ENCODE measurements at places on chromosomes 5 and 9.

DNA sequence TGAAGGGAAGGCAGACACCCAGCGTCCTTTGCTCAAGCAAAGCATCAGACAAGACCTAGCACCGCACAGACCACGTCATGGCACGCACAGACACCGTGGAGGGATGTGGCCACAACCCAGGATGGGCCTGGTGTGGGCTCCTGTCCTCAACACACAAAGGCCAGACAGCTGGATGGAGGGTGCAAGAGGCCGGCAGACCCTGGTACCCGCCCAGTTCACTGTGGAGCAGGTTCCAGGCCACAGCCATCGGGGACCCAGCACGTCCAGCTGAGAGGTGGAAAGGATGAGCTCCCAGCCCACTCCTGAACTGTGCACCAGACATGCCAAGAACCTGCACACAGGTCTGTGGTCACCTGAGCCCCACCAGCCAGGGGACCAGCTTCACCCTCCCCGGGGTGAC is 15.0 kb upstream of the ZDHHC11 start:
- peaks cover 39% of the 10 kb centered on the region for H3K36me3 ChIP-seq
- DNase-seq = no peak
- H3K4me1 ChIP-seq = no peaks in the 10 kb centered on the region
- no peak overlapping the region for H3K27ac ChIP-seq

DNA sequence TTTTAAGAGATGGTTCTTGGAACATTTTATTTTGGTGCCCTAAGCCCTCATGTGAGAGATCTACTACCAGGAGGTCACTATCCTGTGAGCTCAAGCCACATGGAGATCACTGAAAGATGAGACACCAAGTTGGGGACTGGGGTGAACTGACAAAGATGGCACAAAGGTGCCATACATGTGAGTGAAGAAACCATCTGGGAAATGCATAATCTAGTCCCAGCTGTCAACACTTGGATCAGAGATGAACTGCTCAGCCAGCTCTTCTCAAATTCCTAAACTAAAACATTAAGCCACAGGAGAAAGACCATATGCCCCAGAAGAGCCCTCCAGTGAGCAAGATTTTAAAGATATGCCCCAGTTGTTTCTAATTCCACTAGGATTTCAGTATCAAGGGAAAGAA is 22.2 kb upstream of the MYOT start:
- no peak for DNase-seq
- no peaks in the 10 kb centered on the region for H3K27me3 ChIP-seq
- peaks cover 6% of the 10 kb centered on the region for H3K4me1 ChIP-seq
- no peak overlapping the region for H3K4me3 ChIP-seq
- H3K27ac ChIP-seq = no peak overlapping the region
- H3K36me3 ChIP-seq = no peaks in the 10 kb centered on the region

- H3K27ac ChIP-seq = peak within 1 kb of the TSS; percentile 65
- H3K4me3 ChIP-seq = peak within 1 kb of the TSS; percentile 68
- no peak for DNase-seq
- no peaks in the 10 kb centered on the region for H3K27me3 ChIP-seq
Observed at GRCh38 chr5:97142521-97143254, at the start of gene LIX1. Gene LIX1 (minus strand): TSS chr5:97142611. CDS start chr5:97142576, 35 bp downstream.

DNA sequence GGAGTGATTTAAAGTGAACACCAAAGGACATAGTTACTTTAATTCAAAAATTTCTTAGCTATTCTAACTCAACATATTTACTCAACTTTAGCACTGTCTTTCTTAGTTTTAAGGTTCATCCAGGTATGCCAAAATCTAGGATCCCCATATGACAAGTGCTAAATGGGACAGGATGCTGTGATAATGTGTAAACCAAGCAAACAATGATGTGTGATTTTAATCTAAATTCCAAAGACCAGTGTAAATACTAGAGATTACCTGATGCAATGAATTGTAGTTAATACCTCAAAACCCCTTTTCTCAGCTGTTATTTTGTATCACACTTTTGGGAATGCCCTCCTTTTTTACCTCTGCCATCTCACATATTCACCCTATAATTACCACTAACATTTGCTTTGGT is 26.8 kb upstream of the ISOC1 start:
- H3K27me3 ChIP-seq = no peaks in the 10 kb centered on the region
- no peak overlapping the region for H3K27ac ChIP-seq
- H3K4me3 ChIP-seq = no peak overlapping the region
- H3K36me3 ChIP-seq = no peaks in the 10 kb centered on the region
- DNase-seq = no peak

GRCh38 chr5:163489055-163489744 is 16.2 kb upstream of the MAT2B start:
- no peak overlapping the region for H3K4me3 ChIP-seq
- peak overlapping the region; percentile 67 for H3K27ac ChIP-seq
- H3K36me3 ChIP-seq = peaks cover 27% of the 10 kb centered on the region
- no peak for DNase-seq
- no peaks in the 10 kb centered on the region for H3K27me3 ChIP-seq

GRCh38 chr5:176693477-176693851 is 46.2 kb downstream of the TSPAN17 start:
- peaks cover 92% of the 10 kb centered on the region for H3K27me3 ChIP-seq
- no peaks in the 10 kb centered on the region for H3K36me3 ChIP-seq
- no peak overlapping the region for H3K4me3 ChIP-seq
- no peak overlapping the region for H3K27ac ChIP-seq
- DNase-seq = no peak
- H3K4me1 ChIP-seq = peaks cover 22% of the 10 kb centered on the region

- DNase-seq = no peak
- H3K27me3 ChIP-seq = no peaks in the 10 kb centered on the region
- peaks cover 7% of the 10 kb centered on the region for H3K36me3 ChIP-seq
- H3K27ac ChIP-seq = no peak overlapping the region
- peaks cover 27% of the 10 kb centered on the region for H3K4me1 ChIP-seq
- no peak overlapping the region for H3K4me3 ChIP-seq
Observed at GRCh38 chr9:91676046-91676445, 252.4 kb upstream of the NFIL3 start.

DNA sequence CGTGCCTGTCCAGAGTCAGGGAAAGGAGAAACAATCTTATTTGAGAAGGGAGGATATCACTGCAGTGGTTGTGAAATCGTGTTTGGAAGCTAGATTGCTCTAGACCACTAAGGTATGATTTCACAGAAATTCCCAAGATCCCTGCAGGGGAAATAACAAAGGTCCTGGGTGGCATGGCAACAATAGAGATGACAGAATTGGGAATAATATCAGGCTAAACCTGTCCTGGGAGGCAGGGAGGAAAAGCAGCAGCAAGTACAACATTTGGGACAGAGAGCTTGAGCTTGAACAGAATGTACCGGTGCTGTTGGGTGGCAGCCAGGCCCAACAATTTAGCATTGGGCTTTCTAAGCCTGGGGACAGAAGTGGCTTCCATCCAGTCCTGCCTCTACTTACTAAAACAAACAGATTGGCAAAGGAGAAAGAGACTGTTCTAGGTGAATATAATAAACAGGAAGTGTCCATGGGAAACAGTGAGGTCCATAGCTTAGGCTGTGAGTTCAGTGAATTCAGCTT is 17.0 kb upstream of the ARHGAP26 start:
- peak overlapping the region; percentile 17 for H3K27ac ChIP-seq
- no peaks in the 10 kb centered on the region for H3K27me3 ChIP-seq
- peaks cover 8% of the 10 kb centered on the region for H3K4me1 ChIP-seq
- no peak for DNase-seq
- no peaks in the 10 kb centered on the region for H3K36me3 ChIP-seq

DNA sequence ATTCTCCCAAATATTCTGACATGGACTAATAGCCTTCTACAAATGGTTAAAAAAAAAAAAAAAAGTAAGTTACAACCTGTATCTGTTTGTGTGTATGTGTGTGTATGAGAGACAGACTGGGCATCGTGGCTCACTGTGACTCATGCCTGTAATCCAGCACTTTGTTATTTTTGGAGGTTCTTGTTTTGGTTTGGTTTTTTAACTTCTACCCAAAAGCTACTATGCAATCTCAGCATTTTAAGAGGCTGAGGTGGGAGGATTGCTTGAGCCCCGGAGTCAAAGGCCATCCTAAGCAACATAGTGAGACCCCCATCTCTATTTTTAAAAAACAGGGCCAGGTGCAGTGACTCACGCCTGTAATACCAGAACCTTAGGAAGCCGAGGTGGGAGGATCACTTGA is 17.6 kb upstream of the HAVCR1 start:
- no peak for DNase-seq
- no peak overlapping the region for H3K4me3 ChIP-seq
- H3K4me1 ChIP-seq = no peaks in the 10 kb centered on the region
- H3K27me3 ChIP-seq = no peaks in the 10 kb centered on the region

- H3K4me1 ChIP-seq = no peaks in the 10 kb centered on the region
- H3K27ac ChIP-seq = no peak overlapping the region
- peaks cover 9% of the 10 kb centered on the region for H3K27me3 ChIP-seq
- DNase-seq = no peak
Observed at GRCh38 chr5:91494447-91494996, 111.4 kb upstream of the ARRDC3 start.

DNA sequence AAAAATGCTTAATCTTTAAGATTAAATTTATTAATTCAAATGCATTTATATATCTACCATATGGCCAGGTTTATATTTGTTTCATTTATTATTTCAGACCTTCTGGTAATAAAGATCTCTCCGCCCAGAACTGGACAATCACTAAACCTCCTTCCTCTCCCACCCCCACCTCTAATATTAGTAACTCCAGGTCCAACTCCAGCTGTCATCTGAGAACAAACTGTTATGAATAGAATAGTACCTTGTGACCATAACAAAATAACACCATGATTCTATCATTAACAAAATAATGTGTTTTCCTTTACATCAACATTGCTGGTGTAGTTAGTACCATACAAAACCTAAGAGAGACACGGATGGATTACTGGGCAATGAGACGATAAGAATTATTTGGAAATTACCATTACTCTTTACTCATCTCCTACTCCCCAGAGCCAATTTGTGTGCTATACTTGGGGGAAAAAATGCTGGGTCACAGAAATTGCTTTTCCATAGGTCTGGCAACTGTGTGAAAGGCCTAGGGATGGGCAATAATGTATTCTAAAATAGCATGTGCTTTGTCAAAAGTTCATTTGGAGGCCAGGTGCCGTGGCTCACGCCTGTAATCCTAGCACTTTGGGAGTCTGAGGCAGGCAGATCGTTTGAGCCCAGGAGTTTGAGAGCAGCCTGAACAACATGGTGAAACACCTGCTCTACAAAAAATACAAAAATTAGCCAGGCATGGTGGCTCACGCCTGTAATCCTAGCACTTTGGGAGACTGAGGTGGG is 186.1 kb downstream of the ENC1 start:
- no peak for DNase-seq
- no peak overlapping the region for H3K4me3 ChIP-seq
- no peaks in the 10 kb centered on the region for H3K36me3 ChIP-seq
- H3K27me3 ChIP-seq = no peaks in the 10 kb centered on the region
- H3K4me1 ChIP-seq = peaks cover 16% of the 10 kb centered on the region
- H3K27ac ChIP-seq = no peak overlapping the region

- no peak for DNase-seq
- peaks cover 24% of the 10 kb centered on the region for H3K4me1 ChIP-seq
- H3K27me3 ChIP-seq = peaks cover 10% of the 10 kb centered on the region
- peak overlapping the region; percentile 67 for H3K27ac ChIP-seq
Observed at GRCh38 chr9:34636791-34637355, 714 bp downstream of the SIGMAR1 start.

GRCh38 chr9:93642961-93643360 is 66.6 kb downstream of the PHF2 start:
- H3K27me3 ChIP-seq = no peaks in the 10 kb centered on the region
- H3K4me3 ChIP-seq = no peak overlapping the region
- no peak for DNase-seq
- no peak overlapping the region for H3K27ac ChIP-seq

- no peak overlapping the region for H3K27ac ChIP-seq
- peaks cover 12% of the 10 kb centered on the region for H3K4me1 ChIP-seq
- no peaks in the 10 kb centered on the region for H3K36me3 ChIP-seq
- peaks cover 20% of the 10 kb centered on the region for H3K27me3 ChIP-seq
Observed at GRCh38 chr9:130319300-130319699, 53.7 kb downstream of the HMCN2 start.

- H3K36me3 ChIP-seq = no peaks in the 10 kb centered on the region
- H3K27me3 ChIP-seq = no peaks in the 10 kb centered on the region
- H3K4me1 ChIP-seq = peaks cover 34% of the 10 kb centered on the region
- no peak for DNase-seq
- H3K27ac ChIP-seq = peak overlapping the region; percentile 64
- H3K4me3 ChIP-seq = no peak overlapping the region
Observed at GRCh38 chr5:74540622-74541021, 99.9 kb downstream of the ENC1 start.

GRCh38 chr9:83620841-83621636 is 1.9 kb upstream of the IDNK start:
- DNase-seq = no peak
- H3K36me3 ChIP-seq = no peaks in the 10 kb centered on the region
- peak overlapping the region; percentile 44 for H3K4me3 ChIP-seq
- peaks cover 17% of the 10 kb centered on the region for H3K4me1 ChIP-seq
- H3K27ac ChIP-seq = no peak overlapping the region

GRCh38 chr5:55969956-55970355 is 24.8 kb downstream of the IL6ST start:
- no peak for DNase-seq
- peaks cover 23% of the 10 kb centered on the region for H3K36me3 ChIP-seq
- H3K27me3 ChIP-seq = no peaks in the 10 kb centered on the region
- no peak overlapping the region for H3K4me3 ChIP-seq
- peak overlapping the region; percentile 45 for H3K27ac ChIP-seq

DNA sequence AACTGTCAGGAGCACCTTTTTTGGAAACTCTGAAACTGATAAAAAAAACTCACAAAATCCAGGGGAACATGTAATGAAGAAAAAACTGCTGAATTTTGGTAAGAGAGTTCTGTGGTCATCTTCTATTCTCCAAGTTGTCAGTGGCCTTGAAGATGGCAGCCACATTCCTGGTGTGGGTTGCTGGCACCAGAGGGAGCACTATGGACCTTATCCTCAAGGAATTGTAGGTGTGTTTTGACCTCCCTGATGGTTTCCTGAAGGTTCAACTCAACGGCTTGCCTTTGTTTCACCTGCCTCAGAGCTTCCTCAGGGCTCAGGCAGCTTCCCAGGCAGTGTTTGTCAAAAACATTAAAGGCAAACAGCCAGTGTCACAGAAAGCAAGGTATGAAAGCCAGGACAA is 2.2 kb upstream of the SLC38A9 start:
- H3K36me3 ChIP-seq = peaks cover 29% of the 10 kb centered on the region
- no peak overlapping the region for H3K4me3 ChIP-seq

GRCh38 chr5:125331987-125332598 is 585.7 kb upstream of the ZNF608 start:
- H3K4me1 ChIP-seq = peaks cover 18% of the 10 kb centered on the region
- no peaks in the 10 kb centered on the region for H3K36me3 ChIP-seq
- no peak overlapping the region for H3K27ac ChIP-seq
- no peak overlapping the region for H3K4me3 ChIP-seq
- DNase-seq = no peak

GRCh38 chr9:92647671-92648473 is 22.1 kb downstream of the IPPK start:
- no peak overlapping the region for H3K27ac ChIP-seq
- peaks cover 7% of the 10 kb centered on the region for H3K4me1 ChIP-seq
- H3K27me3 ChIP-seq = no peaks in the 10 kb centered on the region
- no peak for DNase-seq

DNA sequence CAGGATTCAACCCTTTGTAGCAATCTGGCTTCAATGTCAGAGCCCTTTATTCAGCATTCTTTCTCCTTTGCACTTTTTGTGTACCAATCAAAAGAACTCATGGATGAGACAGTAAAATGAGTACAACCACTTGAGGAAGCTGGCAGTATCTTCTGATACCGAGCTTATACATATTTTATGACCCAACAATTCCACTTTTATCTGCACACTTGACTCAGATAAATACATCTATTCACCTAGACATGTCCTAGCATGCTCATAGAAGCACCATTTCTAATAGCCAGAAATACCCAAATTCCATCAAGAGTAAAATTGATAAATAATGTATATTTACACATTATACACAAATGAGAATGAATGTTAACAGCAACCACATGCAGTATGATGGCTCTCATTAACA is 111.2 kb upstream of the PTGER4 start:
- H3K27me3 ChIP-seq = no peaks in the 10 kb centered on the region
- no peak for DNase-seq
- no peak overlapping the region for H3K27ac ChIP-seq
- H3K4me1 ChIP-seq = peaks cover 3% of the 10 kb centered on the region
- peaks cover 3% of the 10 kb centered on the region for H3K36me3 ChIP-seq
- no peak overlapping the region for H3K4me3 ChIP-seq

All from mesothelial cell of epicardium (in vitro differentiated cells).